Activated T-helper 1 cell treated with Interleukin-2 at 50 U/mL for 16 hours (primary cell): ENCODE measurements at places on chromosomes 1 and 21.

DNA sequence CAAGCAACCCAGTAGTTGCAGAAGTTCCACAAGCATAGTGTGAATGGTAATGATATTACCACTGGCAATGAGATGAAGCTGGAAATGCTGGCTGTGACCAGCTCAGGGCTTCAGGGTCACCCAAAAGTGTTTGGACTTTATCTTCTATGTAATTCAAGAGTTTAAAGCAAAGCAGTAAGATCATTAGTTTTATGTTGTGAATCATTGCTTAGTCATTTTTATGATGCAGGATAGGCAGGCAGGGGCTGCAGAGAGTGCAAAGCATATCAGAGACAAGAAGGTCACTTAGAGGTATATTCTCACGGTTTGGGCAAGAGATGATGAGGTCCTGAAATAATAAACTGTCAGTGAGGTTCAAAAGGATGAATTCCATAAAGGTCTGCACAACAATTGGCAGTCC, 147.4 kb downstream of the OLFM3 start:
- DNase-seq = no peak

GRCh38 chr1:224064150-224064549, 49.8 kb upstream of the FBXO28 start:
- DNase-seq = no peak

- no peak for DNase-seq
Observed at GRCh38 chr1:8825985-8826481, 8.6 kb upstream of the RERE start.

GRCh38 chr21:14414932-14415508, 32.1 kb upstream of the HSPA13 start:
- no peak for DNase-seq

DNA sequence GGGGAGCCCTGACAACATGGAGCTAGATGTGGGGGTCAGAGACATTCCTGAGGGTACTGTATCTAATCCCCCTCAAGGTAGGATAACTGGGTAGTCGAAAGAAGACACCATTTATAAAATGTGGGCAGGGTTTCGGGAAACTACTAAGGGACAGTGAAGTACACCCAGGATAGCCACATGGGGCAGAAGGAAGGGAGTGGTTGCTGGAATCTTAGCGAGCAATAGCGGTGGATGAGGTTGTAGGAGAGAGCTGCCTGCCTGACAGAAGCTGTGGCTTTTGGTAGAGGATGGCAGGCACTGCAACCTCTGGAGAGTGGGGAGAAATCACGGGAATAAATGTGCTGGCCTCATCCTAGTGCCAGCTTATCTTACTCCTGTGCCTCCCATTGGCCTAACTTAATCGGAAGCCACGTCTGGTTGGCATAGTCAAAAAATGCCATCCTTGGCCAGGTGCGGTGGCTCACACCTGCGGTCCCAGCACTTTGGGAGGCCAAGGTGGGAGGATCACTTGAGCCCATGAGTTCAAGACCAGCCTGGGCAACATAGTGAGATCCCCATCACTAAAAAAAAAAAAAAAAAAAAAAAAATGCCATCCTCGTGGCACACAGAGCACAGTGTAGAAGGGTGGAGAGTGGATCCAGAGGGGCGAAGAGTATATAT, 23.4 kb upstream of the MAPKAPK2 start:
- DNase-seq = no peak

DNA sequence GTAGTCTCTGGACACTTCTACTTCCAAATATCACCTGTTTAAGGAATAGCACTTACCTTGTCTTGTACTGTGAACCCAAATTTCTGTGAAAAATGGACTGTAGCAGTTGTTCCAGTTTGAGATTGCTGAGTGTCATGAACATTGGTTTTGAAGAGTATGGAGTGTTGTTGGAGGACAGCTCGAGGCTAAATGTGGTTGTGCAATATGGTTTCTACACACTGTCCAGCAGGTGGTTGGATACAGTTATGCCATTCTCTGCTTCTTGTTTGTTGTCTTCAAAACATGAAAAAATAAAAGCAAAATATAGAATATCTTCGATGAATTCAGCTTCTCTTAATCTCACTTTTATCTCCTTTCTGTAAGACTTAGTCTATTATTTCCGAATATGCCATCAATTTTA, 67.1 kb downstream of the DDR2 start:
- no peak for DNase-seq
